ENCODE measurements at places on chromosomes 16 and 17. TPM values are rescaled to one million over a fixed set of nuclear protein-coding genes. Genes with fewer than 3 reads are reported as not detected.

DNA sequence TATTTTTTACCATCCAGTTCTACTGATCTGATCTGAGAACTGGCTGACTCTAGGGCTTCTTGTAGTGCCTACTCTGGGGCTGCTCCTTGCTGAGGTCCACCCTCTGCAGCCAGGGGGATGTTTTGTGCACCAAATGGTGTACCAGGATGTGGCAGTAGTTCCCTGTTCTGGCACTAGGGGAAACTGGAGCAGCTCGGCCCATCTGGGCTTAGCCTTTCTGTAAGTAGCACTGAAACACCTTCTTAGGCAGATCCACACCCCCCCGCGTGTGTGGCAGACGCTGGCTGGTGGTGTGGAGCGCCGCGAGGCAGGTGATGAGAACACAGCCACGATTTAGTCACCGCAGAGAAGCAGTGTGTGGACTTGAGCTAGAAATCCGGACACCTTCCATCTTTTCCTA is 17.0 kb downstream of the DUSP14 start:
- no peak for DNase-seq
- H3K27ac ChIP-seq = no peak overlapping the region
- H3K36me3 ChIP-seq = no peaks in the 10 kb centered on the region
- H3K4me3 ChIP-seq = no peak overlapping the region

DNA sequence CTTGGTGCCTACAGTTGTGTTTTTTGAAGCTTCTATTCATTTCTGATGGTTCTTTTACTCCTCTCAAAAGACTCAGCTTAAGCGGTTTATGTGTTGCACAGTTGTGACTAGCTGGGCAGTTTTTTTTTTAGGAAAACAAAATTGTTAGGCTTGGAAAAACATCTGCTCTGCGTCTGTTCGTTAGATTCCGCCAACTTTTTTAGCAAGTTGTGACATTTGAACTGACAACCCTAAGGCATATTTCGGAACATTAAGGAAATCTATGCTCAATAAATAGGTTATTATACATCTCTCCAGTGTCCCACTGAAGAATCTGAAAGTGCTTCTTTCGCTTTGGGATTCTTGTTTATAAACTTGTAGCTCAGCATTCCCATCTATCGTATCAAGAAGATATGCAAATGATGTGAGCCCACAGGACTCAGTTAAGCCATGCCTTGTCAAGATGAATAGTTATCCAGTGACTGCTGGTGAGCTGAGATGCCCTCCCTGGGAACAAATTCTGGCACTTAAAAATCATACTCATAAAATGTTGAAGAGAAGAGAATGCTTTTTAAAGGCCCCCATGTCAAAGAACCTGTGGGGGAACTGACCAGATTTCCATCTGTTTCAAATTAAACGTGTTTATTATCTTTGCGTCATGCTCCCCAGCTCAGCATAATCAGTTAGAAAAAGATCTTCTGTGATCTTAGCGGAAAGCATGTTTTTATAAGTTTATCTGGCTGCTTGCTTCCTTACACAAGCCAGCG is 109.0 kb upstream of the FAM20A start:
- H3K36me3 ChIP-seq = no peaks in the 10 kb centered on the region
- no peaks in the 10 kb centered on the region for H3K27me3 ChIP-seq
- peaks cover 5% of the 10 kb centered on the region for H3K4me1 ChIP-seq

DNA sequence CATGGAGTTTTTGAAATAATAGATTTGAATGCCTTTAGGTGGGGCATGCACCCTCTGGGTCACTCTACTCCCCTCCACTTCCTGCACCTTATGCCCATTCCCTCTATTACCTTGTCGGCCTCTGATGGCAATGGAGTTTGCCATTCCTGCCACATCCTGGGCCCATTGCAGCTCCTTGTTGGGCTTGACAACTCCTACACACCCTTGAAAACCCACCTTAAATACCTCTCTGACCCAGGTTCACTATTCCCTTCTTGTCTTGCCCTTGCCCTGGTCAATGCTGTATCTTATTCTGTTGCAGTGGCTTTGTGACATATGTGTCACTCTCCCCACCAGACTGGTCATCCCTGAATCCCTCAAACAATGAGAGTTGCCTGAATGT is 2.4 kb downstream of the CCR7 start:
- no peaks in the 10 kb centered on the region for H3K27me3 ChIP-seq
- no peak overlapping the region for H3K27ac ChIP-seq
- H3K4me3 ChIP-seq = no peak overlapping the region
- H3K36me3 ChIP-seq = no peaks in the 10 kb centered on the region
- peaks cover 10% of the 10 kb centered on the region for H3K4me1 ChIP-seq
- DNase-seq = no peak

DNA sequence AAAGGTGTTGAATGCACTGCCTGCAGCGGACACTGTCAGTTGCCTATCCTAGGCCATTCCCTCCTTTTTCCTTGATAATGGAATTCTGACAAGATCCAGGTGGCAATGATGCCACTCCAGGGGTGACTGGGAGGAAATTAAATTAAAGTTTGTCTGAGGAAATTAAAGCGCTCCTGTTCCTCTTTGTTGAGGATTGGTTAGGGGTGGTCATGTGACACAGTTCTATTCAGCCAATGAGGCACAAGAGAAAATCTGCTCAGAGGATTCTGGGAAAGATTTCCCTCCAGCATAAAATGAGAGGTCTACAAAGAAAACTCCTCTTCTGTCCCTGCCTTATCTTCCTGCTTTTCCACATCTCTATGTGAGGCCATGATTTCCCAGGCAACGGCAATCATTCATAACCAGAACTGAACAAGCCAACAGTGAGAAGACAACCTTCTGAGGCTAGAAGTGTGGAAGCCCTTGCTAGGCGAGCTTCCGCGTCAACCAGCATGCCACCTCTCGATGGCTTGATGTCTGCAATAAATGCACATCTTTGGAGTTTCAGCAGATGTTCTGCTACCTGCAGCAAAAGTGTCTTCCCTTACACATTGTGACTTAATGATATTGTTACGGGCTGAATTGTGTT is 5.6 kb upstream of the BCO1 start:
- no peak overlapping the region for H3K27ac ChIP-seq
- no peaks in the 10 kb centered on the region for H3K27me3 ChIP-seq
- no peaks in the 10 kb centered on the region for H3K36me3 ChIP-seq
- DNase-seq = no peak
- no peak overlapping the region for H3K4me3 ChIP-seq
- no peaks in the 10 kb centered on the region for H3K4me1 ChIP-seq

- H3K36me3 ChIP-seq = no peaks in the 10 kb centered on the region
- no peak for DNase-seq
- H3K27me3 ChIP-seq = no peaks in the 10 kb centered on the region
- no peak overlapping the region for H3K27ac ChIP-seq
Measured at GRCh38 chr17:60372790-60373483, 19.0 kb downstream of the USP32 start.

- H3K27me3 ChIP-seq = no peaks in the 10 kb centered on the region
- H3K27ac ChIP-seq = peak overlapping the region; percentile 65
- H3K4me1 ChIP-seq = no peaks in the 10 kb centered on the region
- no peak overlapping the region for H3K4me3 ChIP-seq
- peaks cover 62% of the 10 kb centered on the region for H3K36me3 ChIP-seq
Measured at GRCh38 chr16:8631818-8632465, 10.4 kb downstream of the METTL22 start.

- H3K4me1 ChIP-seq = peaks cover 17% of the 10 kb centered on the region
- DNase-seq = peak; percentile 90
- H3K36me3 ChIP-seq = no peaks in the 10 kb centered on the region
Measured at GRCh38 chr16:78230832-78231231, 131.4 kb downstream of the WWOX start.

DNA sequence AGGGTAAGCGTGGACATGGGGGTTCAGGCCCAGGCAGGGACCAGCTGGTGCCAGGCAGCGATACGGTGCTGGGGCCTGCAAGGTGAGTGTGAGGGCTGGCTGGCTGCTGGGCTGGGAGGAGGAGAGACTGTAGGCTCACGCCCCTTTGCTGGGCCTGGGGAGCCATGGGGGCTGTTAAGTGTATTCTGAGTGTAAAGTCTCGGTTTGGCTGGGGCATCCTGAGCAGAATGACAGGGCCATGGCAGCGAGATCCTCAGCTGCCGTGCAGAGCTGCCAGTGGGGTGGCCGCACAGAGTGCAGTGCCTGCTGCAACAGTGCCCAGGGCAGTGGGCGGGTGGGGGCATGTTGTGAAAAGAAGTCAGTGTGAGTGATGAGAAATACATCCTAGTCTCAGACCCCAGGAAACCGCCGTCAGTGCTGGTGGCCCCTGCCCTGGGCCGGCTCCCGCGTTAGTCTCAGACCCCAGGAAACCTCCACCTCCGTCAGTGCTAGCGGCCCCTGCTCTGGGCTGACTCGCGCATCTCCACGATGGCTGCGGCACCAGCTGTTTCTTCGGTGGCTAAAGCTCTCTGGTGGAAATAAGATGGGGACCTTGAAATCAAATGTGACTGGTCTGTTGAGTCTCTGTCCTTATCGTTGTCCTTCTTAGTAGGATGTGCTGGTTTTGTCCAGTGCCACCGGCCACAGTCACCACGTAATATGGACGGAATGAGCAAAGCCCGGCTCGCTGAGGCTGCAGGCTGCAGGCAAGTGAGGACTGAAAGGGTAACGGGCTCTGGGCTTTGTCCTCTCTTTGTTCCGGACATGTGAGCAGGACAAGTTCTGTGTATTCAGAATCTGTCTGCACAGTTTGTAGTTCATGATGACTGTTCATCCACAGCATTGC is 22.9 kb downstream of the ACSF3 start:
- no peak for DNase-seq
- H3K4me1 ChIP-seq = peaks cover 3% of the 10 kb centered on the region
- no peak overlapping the region for H3K4me3 ChIP-seq
- H3K36me3 ChIP-seq = peaks cover 14% of the 10 kb centered on the region
- H3K27me3 ChIP-seq = no peaks in the 10 kb centered on the region
- H3K27ac ChIP-seq = no peak overlapping the region

GRCh38 chr17:17740615-17741348 is 59.5 kb downstream of the RAI1 start:
- peaks cover 54% of the 10 kb centered on the region for H3K4me1 ChIP-seq
- no peak overlapping the region for H3K4me3 ChIP-seq
- H3K27me3 ChIP-seq = no peaks in the 10 kb centered on the region
- H3K36me3 ChIP-seq = peaks cover 2% of the 10 kb centered on the region
- peak; percentile 67 for DNase-seq

Gene KLHL10
- 0.09 TPM for total RNA-seq

Gene ERCC4
- 10.4 TPM for total RNA-seq

Gene SALL1
- not detected for total RNA-seq

Gene TEKT5
- total RNA-seq = 0.34 TPM

Gene ZDHHC1
- 31.8 TPM for total RNA-seq

Gene NUP88
- total RNA-seq = 66.0 TPM

Gene PTGES3L
- total RNA-seq = 1.1 TPM

Gene DHRS7C
- not detected for total RNA-seq

All from lung (tissue), 17 donors.